Heart left ventricle (tissue), 16 donors: ENCODE measurements at places on chromosomes 12 and 14.

DNA sequence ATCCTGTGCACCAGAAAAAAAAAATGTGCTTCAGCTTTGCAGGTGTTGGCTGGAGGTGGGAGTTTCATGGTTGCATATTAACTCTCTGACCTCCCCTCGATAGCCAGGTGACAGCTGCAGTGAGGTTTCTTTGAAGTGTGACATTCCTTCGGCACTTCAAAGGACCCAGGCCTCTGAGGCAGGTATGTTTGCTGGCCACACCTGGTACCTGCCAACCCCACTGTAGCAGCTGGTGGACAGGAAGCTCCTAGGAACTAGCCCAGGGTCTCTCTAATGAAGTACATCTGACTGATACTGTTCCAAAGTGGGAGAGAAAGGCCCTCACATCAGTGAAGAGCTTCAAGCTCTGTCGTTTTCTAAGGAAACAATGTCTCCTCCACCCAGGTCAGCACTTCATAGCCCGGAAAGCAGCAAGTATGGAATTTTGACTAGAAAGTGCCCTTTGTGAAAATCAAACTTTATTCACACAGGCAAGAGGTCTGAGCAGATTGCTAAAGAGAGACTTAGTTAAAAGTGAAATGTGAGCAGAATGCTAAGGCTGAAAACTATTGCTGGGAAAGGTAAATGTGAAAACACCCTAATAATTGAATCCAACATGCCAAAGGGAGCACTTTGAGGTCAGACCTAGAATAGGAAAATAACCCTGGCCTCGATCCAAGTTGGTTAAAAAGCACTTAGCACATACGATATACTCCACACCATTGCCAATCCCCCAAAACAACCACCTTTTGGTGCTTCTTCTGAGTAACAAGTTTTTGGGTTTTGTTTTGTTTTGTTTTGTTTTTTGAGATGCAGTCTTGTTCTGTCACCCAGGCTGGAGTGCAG, 71.3 kb downstream of the PHLDA1 start:
- H3K4me3 ChIP-seq, result no peak overlapping the region
- H3K4me1 ChIP-seq, result peaks cover 3% of the 10 kb centered on the region
- H3K36me3 ChIP-seq, result no peaks in the 10 kb centered on the region
- DNase-seq, result no peak
- H3K27ac ChIP-seq, result no peak overlapping the region

DNA sequence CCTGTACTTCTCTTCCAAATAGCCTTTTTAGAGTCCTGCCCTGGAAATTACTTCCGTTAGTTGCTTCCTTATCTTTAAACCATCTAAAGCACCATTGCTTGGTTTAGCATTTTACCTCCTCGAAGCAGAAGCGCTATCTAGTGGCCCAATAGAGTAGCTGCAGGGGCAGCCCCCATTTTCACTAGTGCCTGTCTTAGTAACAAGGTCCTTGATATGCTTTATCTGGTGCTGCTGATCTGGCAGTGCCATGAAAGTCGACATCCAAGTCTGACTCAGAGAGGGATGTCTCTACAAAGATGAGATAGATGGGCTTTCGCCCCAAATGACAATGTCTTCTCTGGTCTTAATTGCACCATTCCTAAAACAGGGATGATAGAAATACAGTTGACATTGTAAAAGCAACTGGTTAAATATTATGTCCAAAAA, 25.0 kb upstream of the CIT start:
- H3K27me3 ChIP-seq, result no peaks in the 10 kb centered on the region
- H3K4me3 ChIP-seq, result no peak overlapping the region
- no peaks in the 10 kb centered on the region for H3K36me3 ChIP-seq
- no peak overlapping the region for H3K27ac ChIP-seq
- H3K4me1 ChIP-seq, result no peaks in the 10 kb centered on the region

DNA sequence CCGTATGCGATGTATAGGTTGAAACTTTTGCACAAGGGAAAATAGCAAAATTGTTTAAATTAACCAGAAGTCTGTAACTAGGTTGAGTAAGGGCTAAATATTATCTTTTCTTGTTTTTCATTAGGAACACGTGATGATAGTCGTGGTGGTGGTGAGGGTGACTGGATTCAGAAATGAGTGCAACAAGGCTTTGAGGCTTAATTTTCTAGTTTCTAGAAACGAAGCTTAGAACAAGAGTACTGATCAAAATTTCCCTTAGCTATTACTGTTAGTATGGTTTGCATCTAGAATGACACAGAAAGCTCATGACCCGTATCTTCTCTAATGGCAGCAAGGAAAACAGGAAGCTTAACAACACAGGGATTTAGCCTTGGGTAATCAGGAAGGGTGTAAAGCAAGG, 7.0 kb downstream of the SLIRP start:
- peaks cover 13% of the 10 kb centered on the region for H3K36me3 ChIP-seq
- DNase-seq, result no peak
- no peak overlapping the region for H3K27ac ChIP-seq
- H3K27me3 ChIP-seq, result no peaks in the 10 kb centered on the region

- no peak for DNase-seq
- H3K4me1 ChIP-seq, result peaks cover 35% of the 10 kb centered on the region
- H3K27me3 ChIP-seq, result no peaks in the 10 kb centered on the region
- H3K4me3 ChIP-seq, result no peak overlapping the region
- H3K36me3 ChIP-seq, result no peaks in the 10 kb centered on the region
Measured at GRCh38 chr12:52872644-52873389, 24.0 kb upstream of the KRT78 start.

DNA sequence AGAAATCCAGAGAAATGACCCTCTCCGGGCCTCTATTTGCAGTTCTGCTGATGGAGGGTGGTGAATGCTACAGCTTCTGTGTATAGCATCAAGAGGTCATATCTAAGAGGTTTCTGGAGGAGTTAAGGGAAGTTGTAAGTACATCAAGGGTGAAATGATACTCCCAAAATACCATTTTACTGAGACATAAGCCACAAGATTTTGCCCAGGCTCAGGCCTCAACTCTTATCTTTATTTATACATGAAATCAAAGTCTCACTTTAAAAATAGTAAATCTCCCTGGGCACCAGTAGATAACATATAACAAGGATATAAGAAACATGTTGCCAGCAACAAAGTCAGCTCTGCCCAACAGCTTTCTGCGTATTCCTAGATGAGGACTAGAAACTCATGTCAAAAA, 40.4 kb downstream of the NIN start:
- H3K4me1 ChIP-seq, result peaks cover 16% of the 10 kb centered on the region
- peak overlapping the region; percentile 57 for H3K27ac ChIP-seq
- peak overlapping the region; percentile 55 for H3K4me3 ChIP-seq
- no peak for DNase-seq
- H3K27me3 ChIP-seq, result no peaks in the 10 kb centered on the region

DNA sequence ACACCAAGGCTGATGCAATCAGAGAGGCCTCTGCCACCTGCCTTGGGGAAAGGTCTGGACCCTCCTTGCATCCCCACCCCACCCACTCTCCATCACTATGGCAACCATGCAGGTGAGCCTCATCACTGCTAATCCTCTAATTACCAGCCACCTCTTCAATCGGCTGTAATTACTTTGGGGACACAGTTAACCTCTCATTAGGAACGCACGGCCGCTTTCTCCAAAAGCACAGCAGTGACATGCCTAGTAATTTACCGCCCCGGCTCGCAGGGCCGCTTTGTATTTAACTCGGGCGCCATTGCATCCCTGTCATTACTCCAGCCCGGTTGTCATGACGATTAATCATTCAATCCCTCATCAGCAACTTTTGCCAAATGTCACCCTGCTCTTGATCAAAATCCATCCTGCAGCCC, 36.3 kb upstream of the FAM222A start:
- no peak overlapping the region for H3K27ac ChIP-seq
- H3K27me3 ChIP-seq, result no peaks in the 10 kb centered on the region
- no peaks in the 10 kb centered on the region for H3K4me1 ChIP-seq
- H3K36me3 ChIP-seq, result no peaks in the 10 kb centered on the region
- no peak for DNase-seq
- no peak overlapping the region for H3K4me3 ChIP-seq

GRCh38 chr12:86621957-86622356, 365.8 kb upstream of the MGAT4C start:
- H3K4me3 ChIP-seq, result no peak overlapping the region
- no peaks in the 10 kb centered on the region for H3K27me3 ChIP-seq

- no peak for DNase-seq
- H3K4me3 ChIP-seq, result no peak overlapping the region
- peaks cover 3% of the 10 kb centered on the region for H3K4me1 ChIP-seq
- H3K27ac ChIP-seq, result no peak overlapping the region
- no peaks in the 10 kb centered on the region for H3K27me3 ChIP-seq
- no peaks in the 10 kb centered on the region for H3K36me3 ChIP-seq
Measured at GRCh38 chr12:15130541-15130940, 90.7 kb downstream of the RERG start.
